RPMI7951 (cell line): ENCODE measurements at places on chromosomes 2 and 18. TPM values are rescaled to one million over a fixed set of nuclear protein-coding genes. Genes with fewer than 3 reads are reported as not detected.

Gene FAM237A
- not detected in 2 replicates for total RNA-seq

Gene AOX1
- total RNA-seq, result 26.8 and 27.5 TPM in 2 replicates

Gene RDH14
- 13.6 and 13.9 TPM in 2 replicates for total RNA-seq

Gene WDFY1
- total RNA-seq, result 39.1 and 45.7 TPM in 2 replicates

Gene B3GNT2
- total RNA-seq, result 26.5 and 31.6 TPM in 2 replicates

Gene ERICH2
- 0.29 TPM in 1 of 2 replicates, not detected in the other for total RNA-seq

Gene UGT1A8
- total RNA-seq, result not detected in 2 replicates

DNA sequence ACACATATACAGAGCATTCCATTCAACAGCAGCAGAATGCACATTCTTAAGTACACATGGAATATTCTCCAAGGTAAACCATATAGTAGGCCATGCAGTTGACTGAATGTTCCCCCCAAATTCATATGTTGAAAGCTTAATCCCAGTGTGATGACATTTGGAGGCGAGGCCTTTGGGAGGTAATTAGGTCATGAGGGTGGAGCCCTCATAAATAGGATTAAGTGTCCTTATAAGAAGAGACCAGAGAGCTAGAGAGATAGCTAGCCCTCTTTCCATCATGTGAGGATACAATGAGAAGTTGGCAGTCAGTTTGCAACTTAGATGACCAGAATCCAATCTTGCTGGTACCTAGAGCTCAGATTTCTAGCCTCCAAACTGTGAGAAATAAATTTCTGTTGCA lies 27.6 kb downstream of the TMEM185B start:
- DNase-seq, result no peak

DNA sequence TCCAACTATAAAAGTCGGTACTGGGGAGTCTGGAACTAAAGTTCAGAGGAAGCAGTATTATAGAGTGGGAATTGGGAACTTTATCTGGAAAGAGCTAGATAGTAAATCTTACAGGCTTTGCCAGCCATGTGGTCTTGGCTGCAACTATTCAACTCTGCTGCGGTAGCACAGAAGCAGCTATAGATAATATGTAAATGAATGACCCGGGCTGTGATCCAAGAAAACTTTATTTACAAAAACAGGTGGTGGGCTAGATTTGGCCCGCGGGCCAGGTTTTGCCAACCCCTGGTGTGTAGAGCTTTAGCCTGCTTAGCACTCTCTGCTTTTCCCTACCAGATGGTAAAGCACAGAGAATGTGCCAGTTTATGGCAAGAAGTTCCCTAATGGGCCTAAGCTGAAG lies 70.8 kb downstream of the TNP1 start:
- DNase-seq, result no peak

- no peak for DNase-seq
Observed at GRCh38 chr2:187505065-187505672, 49.1 kb downstream of the TFPI start.

DNA sequence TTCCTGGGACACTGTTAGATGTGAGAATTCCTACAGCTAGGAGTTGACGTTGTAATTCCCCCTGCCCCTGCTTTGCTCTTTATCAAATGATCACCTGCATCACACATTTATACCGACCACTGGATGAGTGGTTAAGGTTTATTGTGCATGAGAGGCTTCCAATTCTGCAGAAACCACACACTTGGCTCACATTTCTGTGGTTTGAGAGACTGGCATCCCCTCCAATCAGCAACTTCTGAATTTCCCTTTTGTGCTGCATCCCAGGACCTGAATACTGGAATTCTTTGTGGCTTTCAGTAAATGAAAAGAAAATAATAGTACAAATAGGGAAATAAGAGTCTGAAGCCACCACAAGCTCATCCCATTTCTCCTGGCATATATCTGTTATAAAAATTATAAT lies 628.7 kb upstream of the PIK3C3 start:
- DNase-seq, result peak; percentile 54

DNA sequence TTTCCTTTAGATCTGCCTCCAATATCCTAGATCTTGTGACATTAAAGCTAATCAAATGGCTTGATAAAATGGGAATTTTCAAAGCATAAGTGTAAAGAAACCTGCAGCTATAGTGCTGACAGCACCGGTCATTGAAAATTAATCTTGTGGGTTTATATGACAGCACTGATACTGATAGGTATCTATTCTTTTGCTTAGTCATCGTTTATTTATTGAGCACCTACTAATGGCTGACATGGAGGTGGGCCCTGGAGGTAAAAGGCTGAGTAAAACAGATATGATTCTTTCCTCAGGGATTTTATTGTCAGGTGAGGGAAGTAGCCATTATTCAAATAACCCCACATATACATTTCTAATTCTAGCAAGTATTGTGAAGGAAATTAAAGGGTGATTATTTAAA lies 282.5 kb downstream of the LRRTM1 start:
- DNase-seq, result no peak

- no peak for DNase-seq
Observed at GRCh38 chr18:32698153-32698552, 74.7 kb downstream of the KLHL14 start.
